ENCODE measurements at places on chromosomes 5 and 9.

- no peak for DNase-seq
Measured at GRCh38 chr5:143495821-143496275, 92.4 kb upstream of the NR3C1 start.

DNA sequence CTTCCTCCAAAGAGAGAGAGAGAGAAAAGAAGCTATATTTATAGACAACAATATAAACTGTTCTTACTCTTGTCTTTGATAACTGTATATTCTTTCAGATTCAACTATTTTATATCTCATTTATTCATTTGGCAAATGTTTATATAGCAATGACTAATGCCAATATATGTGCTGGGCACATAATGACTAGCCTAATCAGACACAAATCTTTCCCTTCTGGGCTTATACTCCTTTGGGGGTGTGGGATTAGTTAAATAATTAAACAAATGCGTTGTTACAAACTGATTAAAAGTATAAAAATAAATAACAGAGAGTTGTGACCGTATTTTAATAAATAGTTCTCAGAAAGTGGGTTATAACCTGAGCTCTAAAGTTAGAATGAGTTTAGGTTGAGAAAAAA, 4.0 kb downstream of the SPINK14 start:
- no peak for DNase-seq

DNA sequence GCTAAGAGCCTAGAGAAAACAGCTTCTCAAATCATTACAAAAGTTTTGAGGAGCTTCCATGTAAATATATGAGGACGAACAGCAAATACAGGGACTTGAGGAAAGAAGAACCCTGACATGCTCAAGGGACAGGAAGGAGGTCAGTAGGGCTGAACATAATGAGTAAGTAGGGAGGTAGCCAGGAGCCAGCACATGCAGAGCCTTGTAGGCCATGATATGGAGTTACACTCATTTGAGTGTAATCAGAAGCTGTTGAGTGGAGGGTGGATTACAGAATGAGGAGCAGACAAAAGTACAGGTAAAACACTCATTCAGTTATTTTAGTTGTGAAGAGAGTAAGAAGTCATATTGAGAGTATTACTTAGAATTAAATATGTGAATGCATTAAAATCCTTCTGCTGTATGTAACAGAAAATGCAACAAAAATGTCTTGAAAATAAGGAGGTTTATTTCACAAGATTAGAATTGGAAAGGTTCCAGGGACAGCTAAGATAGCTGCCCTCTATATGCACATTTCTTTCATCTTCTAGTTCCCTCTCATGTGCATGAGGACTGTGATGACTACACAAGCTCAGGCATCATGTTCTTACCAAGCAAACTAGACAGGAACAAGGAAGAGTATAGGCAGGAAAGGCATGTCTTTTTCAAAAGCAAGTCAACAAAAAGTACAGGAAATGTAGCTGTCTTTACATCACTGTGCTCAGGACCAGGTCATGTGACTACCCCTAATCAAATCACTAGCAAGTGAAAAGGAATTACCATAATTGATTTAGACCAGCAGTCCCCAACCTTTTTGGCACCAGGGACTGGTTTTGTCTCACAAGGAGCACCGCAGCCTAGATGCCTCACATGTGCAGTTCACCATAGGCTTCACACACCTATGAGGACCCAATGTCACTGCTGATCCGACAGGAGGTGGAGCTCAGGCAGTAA, 87.2 kb downstream of the TMEM232 start:
- no peak for DNase-seq

DNA sequence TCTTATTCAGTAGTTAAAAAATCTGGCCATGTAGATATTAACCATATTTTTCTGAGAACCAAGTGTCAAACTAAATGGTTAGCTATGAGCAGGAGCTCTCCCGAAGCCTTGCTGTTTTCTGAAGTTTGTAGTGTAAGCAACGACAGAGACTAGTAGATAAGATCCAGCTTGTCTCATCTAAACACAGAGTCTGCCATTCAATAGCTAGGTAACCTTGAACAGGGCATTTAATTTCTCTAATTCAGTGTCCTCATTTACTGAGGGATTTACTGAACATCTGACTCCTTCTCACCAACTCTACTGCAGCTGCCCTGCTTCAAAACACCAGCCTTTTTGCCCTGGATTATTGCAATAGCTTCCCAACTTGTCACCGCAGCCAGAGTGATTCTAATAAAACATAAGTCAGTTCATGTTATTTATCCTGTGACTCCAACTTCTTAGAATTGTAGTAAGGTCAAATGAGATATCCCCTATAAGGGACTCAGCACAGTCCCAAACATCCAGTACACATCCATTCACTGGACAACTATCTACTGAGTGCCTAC, 337.0 kb downstream of the PLK2 start:
- no peak for DNase-seq

DNA sequence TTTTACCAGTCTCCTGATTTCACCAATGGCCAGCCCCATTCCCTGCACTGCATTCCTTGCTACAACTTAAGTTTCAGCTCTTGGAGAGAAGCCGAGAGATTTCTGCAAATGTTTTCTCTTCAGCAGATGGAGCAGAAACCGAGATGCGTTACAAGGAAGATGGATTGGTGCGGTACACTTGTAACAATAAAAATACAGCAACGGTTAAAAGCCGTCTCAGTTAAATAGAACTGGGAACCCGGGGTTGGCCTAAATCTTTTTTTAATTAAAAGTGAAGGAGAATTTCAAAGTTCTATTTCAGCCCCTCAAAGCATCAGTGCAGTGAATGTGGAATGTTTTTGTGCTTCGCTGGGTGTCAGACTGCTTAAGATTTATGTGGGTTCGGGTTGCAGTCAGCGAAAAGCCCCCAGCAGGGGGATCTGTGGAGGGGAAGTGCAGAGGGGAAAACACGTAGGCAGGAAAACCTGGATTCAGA, 19.8 kb downstream of the BRINP1 start:
- no peak for DNase-seq

DNA sequence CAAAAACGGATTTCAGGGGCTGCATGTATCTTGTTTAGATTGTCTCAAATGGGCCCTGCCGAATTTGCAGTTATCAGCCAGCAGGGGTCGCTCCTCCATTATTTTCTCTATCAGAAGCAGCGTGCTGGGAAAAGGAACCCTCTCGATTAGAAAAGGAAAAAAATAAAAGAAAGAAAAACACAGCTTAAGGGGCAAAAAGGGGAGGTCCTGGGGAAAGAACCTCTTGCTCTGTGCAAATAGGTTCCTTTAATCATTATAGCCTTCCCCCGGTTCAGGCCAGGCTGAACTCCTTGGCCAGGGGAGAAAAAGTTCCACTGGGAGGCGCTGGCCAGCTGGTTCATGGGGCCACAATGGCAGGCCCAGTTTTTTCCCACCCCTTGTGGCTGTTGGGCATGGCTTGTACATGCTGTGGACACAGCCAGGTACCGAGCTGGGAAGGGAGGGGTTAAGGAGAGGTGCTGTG, 25.0 kb upstream of the CAPSL start:
- DNase-seq: no peak

DNA sequence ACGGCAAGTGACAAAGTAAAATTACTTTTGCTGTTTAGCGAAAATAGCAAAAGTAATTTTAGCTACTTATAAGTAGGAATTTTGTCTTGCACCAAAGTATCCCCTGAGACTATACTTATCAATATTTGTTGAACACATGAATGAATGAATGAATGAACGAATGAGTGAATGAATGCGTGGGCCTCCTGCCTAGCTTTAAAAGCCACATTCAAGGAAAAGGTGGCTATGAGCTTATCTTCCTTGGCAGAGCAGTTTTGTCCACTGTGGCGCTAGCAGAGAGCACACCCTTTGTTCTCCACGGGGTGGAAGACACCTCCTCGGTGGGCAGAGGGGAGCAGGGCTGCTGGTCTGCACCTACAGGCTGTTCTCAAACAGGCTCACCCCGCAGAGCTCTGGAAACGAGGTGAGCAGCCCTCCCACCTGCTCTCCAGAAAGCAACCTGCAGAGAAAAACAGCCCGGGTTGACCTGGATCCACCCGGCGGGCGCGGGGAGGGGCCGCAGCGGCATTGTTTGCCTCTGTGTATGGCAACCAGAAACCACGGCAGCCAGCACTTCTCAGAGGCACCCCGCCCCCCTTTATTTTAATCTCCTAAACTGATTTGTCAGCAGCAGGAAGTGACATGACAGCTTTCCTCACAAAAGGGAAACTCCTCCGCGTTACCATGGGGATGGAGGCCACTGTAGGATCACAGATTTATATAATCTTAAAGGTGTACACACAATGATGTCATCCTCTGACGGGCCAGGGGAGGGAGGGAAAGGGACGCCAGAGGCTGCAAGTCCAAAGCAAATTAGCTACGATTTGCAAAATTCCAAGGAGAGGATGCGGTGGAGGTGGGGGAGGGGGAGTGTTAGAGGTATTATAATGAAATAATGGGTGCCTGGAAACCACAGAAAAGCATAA, 5.9 kb downstream of the DUSP1 start:
- DNase-seq: no peak

GRCh38 chr5:135814316-135814715, 20.1 kb upstream of the SLC25A48 start:
- no peak for DNase-seq

GRCh38 chr9:137245450-137246421, 4.6 kb downstream of the TUBB4B start:
- no peak for DNase-seq

GRCh38 chr5:139210585-139210984, 12.4 kb upstream of the SIL1 start:
- DNase-seq: no peak

DNA sequence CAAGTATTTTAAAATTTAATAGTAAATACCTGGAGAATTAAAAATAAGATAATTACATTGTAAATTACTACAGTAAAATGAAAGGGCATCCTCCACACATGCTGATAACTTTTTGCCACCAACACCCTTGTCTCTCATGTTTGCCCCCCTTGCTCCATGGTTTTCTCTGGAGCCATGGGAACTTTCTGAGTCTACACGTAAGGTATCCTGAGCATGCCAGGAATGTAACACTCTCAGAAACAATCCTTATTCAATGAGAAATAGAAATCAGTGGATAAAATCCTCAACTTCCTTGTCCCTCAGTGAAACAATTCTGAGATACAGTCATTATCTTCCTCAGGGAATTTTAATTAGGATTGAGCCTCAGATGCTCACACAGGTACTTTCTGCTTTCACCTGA, 108.9 kb downstream of the IZUMO3 start:
- DNase-seq: no peak

GRCh38 chr5:121503111-121503840, 348.4 kb upstream of the FTMT start:
- DNase-seq: no peak

- DNase-seq: no peak
Measured at GRCh38 chr5:172648755-172649154, 7.7 kb downstream of the NEURL1B start.

- no peak for DNase-seq
Measured at GRCh38 chr5:31944684-31945445, 229.3 kb downstream of the GOLPH3 start.

DNA sequence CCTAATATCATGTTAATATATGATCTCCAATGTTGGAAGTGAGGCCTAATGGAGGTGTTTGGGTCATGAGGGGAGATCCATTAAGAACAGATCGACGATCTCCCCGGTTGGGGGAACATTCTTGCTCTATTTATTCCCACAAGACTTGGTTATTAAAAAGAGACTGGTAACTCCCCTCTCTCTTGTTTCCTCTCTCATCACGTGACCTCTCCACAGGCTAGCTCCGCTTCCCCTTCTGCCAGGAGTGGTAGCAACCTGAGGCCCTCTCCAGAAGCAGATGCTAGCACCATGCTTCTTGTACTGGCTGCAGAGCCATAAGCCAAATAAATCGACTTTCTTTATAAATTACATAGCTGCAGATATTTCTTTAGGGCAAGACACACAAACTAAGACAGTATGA, 794.4 kb downstream of the MTRR start:
- DNase-seq: no peak

GRCh38 chr9:116390303-116391228, 237.0 kb downstream of the PAPPA start:
- DNase-seq: no peak

DNA sequence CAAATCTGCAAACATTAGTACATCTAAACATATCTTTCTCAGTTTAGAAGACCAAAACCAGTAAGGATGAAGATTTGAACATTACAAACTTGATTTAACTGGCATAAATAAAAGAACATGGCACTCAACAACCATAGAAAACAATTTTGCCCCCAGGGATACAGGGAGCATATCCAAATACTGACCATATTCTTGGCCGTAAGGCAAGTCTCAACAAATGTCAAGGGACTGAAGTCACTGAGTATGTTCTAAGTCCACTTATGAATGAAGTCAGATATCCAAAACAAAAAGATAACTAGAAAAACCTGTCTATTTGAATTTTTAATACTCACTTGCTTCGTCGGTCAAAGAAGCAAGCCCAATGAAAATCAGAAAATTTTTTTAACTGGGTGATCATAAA, 14.1 kb downstream of the FEM1C start:
- DNase-seq: no peak

Data from cortex of kidney (tissue), 1 donor.